ENCODE measurements at places on chromosomes 3 and 15.

GRCh38 chr3:53501178-53501577 lies 6.8 kb downstream of the CACNA1D start:
- DNase-seq, result no peak

DNA sequence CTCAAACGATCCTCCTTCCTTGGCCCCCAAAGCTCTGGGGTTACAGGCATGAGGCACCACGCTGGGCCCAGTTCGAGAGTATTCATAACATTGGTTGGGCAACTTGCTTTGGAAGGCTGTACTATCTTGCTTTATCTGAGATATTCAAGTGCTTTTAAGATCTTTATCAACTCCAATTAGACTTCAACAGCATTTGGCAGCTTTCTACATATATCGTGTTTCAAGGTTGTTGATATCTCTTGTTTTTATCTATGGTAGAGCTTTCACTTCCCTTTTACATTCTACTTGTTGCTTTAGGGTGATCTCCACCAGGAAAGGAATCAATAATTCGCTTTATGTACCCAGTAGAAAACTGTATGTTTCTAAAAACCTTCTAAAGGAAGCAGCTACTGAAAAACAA lies 395.3 kb downstream of the IL5RA start:
- no peak for DNase-seq

DNA sequence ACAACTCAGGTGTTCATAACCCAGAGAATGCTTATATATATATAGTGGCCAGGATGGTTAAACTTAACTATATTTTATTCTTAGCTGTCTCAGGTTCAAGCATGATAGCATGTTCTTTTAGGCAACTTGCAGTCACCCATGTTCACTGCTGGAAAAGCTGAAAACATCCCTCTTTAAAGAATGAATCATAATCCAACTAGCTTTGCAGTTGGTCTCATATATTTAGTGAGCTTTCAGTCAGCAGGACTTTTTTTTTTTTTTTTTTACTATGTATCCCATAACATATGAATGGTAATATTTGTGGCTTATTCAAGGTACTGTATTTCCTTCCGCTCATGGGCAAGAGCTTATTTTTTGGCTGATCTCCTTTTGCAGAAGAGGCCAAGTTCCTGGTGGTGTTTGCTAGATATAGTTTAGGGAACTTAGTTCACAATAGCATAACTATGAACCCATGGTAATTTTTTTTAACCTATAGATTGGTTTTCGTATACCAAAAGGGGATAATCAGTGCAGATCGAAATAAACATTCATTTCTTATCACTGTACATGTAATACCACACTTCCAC lies 77.6 kb downstream of the CMSS1 start:
- DNase-seq, result no peak

- DNase-seq, result peak; percentile 26
These were observed 161.0 kb upstream of the UBE2E2 start for GRCh38 chr3:23041918-23042696.

DNA sequence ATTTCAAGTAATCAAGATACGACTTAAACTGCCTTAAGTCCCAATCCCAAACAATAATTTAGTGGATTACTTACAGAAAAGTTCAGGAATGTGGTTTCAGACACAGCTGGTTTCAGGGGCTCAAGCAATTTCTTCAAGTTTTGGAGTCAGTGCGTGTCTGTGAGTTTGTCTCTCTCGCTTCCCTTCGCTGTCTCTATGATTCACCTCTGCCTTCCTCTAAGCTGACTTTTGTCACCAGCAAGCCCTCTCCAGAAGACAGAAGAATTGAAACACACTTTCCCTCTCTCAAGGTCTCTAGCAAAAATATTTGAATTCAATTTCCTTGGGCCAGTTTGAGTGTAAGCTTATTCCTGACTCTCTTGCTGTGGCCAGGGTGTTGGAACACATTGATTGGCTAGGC lies 392.4 kb downstream of the EDEM1 start:
- DNase-seq, result no peak

GRCh38 chr3:125643172-125643571 lies 47.9 kb upstream of the OSBPL11 start:
- no peak for DNase-seq

- no peak for DNase-seq
These were observed 275.7 kb upstream of the LRTM1 start for GRCh38 chr3:55203546-55203945.

- peak; percentile 44 for DNase-seq
These were observed 10.7 kb downstream of the GCNT3 start for GRCh38 chr15:59622289-59622688.

DNA sequence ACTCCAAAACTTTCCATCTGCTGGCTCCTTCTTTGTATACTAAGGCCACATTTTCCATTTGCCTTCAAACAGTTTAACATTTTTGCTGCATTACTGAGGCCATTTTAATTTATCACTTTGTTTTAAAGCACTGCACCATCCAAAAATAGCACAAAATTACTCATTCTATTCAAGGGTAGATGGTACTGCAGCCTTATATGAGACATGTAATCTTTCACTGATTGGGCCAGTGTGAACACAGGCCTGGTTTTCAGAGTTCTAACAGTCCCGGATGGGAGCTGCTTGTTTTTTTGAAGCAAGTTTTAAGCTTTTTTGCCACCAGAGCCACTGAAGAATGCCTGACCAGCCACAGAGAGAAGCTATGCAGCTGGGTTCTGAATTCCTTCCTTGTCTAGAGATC lies 172.3 kb upstream of the TSC22D2 start:
- DNase-seq, result no peak

- no peak for DNase-seq
These were observed 35.6 kb downstream of the SNAPC5 start for GRCh38 chr15:66461917-66462316.

GRCh38 chr3:2950159-2950558 lies 160.0 kb downstream of the IL5RA start:
- no peak for DNase-seq

- no peak for DNase-seq
These were observed 23.0 kb upstream of the MUC20 start for GRCh38 chr3:195697582-195698324.

Data from left cardiac atrium (tissue), 4 donors.